ENCODE measurements at places on chromosomes 16 and 17. TPM values are rescaled to one million over a fixed set of nuclear protein-coding genes. Genes with fewer than 3 reads are reported as not detected.

The TNRC6A gene
- 8.1 TPM for polyA plus RNA-seq

The KRTAP9-2 gene
- not detected for polyA plus RNA-seq

The CRYM gene
- 1.6 TPM for polyA plus RNA-seq

The ICAM2 gene
- 10.8 TPM for polyA plus RNA-seq

The KRT31 gene
- not detected for polyA plus RNA-seq

The SDR42E2 gene
- polyA plus RNA-seq, result 0.01 TPM

The TCAP gene
- polyA plus RNA-seq, result 0.85 TPM

All from small intestine (tissue), 16 donors.